Stimulated activated CD8-positive, alpha-beta memory T cell treated with anti-CD3 and anti-CD28 coated beads, Interleukin-4, amount 100 ng/mL, for 24 hours (primary cell): ENCODE measurements at places on chromosomes 2 and 18.

DNA sequence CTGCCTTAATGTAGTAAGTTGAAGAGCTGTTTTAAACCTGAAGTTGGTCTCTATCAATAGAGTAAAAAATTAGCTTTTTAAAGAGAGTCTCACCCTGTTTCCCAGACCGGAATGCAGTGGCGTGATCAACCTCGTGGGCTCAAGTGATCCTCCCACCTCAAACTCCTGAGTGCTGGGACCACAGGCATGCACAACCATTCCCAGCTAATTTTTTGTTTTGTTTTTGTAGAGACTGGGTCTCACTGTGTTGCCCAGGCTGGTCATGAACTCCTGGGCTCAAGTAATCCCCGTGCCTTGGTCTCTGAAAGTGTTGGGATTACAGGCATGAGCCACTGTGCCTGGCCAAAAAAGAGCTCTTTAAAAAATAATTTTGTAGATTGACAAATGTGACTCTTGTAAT is 40.3 kb downstream of the CRIM1 start:
- DNase-seq = no peak

DNA sequence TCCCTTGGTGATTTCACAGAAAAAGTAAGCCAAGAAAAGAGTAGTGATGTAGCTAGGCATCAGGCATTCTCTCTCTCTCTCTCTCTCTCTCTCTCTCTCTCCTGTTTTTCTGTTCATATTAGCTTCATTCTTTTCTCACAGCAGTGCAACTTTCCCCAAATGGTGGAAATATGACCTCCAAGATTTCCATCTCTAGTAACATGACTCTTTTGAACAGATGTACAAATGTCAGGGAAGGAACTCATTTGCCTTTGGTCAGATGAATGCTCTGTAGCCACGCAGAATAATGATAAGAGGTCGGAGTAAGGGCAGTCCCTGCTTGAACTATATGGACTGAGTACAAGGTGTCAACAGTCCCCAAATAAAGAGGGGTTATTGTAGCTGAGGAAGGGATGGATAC is 316.2 kb downstream of the GALNT13 start:
- DNase-seq = no peak

DNA sequence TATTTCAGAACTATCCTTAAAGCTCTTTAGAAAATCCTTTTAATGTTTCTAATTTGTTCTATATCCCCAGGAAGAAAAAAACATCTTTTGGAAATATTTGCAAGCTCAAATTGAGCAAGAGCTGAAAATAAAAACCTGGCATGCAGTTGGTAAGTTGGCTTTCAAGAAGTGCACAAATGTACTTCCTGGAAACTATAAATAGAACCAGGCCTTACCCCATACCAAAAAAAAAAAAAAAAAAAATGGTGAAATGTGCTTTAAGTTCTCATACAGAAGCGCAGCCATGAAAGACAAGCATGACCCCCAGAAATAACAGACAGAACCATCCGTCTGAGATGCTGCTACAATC is 178.5 kb downstream of the HDAC4 start:
- DNase-seq = no peak

- DNase-seq = no peak
These were observed 124.8 kb upstream of the SLC39A10 start for GRCh38 chr2:195532255-195532627.

- no peak for DNase-seq
These were observed 9.0 kb downstream of the METTL21A start for GRCh38 chr2:207616185-207616584.

- DNase-seq = no peak
These were observed 273.6 kb downstream of the HRH4 start for GRCh38 chr18:24734058-24734457.

DNA sequence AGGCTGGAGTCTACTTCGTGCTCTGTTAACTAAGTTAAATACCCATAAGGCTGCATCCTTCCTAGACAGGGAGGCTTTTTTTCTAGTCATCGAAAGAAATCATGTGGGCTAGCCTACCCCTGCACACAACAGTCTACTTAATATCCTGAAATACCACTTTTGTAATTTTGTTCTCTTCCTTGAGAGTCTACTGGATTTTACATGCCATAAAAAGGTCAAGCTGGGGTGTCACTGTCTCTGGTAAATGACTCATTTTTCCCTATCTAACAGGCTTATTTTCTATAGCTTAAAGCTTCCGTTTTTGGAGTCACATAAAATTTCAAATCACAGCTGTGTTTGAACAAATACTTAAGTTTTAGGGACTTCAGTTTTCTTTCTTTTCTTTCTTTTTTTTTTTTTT is 10.7 kb upstream of the STAM2 start:
- DNase-seq = no peak

DNA sequence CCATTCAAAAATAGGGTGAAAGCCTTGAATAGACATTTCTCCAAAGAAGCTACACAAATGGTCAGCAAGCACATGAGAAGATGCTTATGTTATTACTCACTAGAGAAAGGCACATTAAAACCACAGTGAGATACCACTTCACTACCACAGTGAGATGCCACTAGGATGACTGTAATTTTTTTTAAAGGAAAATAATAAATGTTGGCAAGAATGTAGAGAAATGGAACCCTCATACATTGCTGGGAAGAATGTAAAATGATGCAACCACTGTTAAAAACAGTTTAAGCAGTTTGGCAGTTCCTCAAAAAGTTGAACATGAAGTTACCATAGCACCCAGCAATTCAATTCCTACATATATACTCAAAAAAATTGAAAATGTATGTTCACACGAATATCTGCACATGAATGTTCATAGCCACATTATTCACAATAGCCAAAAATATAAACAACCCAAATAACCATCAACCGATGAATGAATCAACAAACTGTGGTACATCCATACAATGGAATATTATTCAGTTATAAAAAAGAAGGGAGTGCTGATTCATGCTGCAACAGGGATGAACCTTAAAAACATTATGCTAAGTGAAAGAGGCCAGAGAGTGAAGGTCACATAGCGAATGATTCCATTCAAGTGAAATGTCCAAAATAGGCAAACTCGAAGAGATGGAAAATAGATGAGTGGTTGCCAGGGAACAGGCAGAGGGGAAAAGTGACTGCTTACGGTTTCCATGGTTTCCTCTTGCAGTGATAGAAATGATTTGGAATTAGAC is 156.2 kb upstream of the NDUFV2 start:
- no peak for DNase-seq

DNA sequence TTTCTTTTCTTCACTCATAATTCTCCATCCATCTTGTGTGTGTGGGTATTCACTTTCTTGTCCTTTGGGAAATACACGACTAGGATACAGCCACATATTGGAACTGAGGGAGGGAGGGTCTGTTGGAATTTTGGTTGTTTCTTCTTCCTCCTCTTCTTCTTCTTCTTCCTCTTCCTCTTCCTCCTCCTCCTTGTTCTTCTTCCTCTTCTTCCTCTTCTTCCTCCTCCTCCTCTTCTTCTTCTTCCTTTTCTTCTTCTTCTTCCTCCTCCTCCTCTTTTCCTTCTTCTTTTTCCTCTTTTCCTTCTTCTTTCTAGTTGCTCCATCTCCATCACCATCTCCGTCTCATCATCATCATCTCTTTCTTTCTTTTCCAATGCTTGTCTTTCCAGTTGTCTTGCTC is 1307.3 kb upstream of the ZEB2 start:
- no peak for DNase-seq

GRCh38 chr2:239548965-239549595 is 148.3 kb upstream of the HDAC4 start:
- DNase-seq = no peak

GRCh38 chr2:171345971-171346722 is 87.6 kb downstream of the METTL8 start:
- no peak for DNase-seq

DNA sequence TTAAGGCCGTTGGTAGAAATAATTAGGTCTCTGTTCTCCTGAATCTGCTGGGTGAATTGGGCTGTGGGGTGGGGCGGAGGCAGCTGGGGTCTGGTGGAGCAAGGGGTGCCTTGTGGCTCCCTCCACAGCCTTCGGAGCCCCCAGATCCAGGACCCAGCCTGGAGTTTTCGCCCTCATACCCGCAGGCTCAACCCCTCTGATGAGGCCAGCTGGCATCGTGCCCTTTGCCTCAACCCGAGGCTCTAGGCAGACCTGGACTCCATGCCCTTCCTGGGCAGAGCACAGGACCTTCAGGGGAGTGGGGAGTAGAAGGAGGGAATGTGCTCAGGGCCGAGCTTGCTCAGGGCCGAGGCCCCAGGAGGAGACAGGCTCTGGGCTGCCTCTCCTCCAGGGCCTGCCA is 50.3 kb upstream of the SMAD7 start:
- DNase-seq = no peak

- DNase-seq = no peak
These were observed 455.4 kb upstream of the LRRTM4 start for GRCh38 chr2:77977471-77978063.

DNA sequence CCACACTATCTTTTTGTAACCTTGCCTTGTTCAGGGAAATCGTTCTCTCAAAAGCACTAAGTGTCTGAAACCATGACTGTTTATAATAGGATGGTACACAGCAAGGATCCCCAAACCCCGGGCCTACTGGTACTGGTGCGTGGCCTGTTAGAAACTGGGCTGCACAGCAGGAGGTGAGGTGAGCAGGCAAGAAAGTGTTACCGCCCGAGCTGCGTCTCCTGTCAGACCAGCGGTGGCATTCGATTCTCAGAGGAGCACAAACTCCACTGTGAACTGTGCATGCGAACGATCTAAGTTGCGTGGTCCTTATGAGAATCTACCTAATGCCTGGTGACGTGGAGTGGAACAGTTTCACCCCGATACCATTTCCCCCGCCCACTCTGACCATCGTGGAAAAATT is 81.8 kb upstream of the KCNJ3 start:
- DNase-seq = no peak

DNA sequence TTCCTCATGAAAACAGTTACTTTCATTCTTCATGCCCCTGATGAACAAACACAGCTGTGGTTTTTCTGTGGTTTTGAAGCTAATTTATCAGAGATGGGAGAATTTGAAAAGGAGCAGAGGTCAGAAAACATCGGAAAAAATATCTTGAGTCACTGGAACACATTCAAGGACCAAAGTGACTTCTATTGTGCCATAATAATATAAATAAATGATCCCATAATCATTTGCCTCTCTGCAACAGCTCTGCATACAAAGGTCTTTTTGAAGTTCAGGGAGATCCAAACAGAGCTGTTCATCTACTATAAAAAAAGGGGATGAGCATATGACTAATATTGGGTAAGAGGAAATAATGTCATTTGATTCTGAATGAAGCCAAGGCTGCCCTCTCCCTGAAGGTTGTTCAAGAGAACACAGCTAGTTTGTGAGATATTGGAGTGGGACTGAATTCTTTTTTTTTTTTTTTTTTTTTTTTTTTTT is 201.3 kb upstream of the GALNT5 start:
- DNase-seq = no peak

GRCh38 chr2:47193607-47194006 is 38.5 kb upstream of the STPG4 start:
- DNase-seq = no peak

DNA sequence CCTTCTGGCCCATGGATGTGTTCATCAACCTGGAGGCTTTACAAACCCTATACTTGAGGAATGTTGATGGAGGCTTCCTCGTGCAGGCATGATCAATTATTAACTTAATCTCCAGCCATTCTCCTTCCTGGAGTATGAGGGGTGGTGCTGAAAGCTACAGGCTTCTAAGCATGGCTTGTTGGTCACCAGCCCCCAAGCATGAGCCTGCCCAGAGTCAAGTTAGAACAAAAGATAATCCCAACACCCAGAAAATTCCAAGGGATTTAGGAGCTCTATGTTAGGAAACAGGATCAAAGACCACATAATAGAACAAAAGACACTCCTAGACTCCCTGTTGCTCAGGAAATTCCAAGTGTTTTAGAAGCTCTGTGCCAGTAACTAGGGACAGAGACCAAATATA is 63.1 kb downstream of the FAM171B start:
- no peak for DNase-seq

DNA sequence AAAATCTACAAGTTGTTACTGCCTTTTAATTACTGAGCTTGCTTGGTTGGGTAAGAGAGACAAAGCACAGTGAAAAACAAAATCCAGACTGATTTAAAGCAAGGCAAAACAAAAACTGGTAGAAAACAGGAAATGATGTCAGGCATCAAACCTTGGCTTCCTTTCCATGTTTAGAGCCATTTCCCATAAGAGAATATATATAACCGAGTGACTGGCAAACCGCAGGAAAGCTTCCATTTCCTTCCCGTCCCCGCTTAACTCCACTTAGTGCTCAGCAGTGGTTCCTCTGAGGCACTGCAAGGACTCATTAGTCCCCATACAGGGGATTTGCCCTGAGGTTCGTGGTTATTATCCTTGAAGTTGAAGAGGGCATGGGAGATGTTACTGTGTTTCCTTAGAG is 446.3 kb downstream of the LPIN1 start:
- DNase-seq = no peak

DNA sequence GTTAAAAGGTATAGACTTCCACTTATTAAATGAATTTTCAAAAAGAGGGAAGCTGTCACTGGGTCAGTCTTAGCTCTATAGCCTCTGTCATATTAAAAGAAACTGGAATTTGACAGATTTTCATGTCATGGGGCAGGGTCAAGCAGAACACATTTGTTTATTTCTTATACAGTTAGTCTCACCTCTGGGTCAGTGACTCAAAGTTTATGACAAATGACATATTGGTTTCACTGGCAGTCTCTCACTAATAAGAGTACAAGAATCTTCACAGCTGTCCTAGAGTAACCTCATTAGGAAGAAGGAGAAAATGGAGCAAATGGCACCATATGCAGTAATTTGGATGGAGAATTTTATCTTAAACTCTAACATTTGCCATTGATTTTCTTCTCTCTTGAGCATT is 63.2 kb downstream of the MBD2 start:
- no peak for DNase-seq

GRCh38 chr2:177322801-177323261 is 58.3 kb upstream of the NFE2L2 start:
- no peak for DNase-seq

DNA sequence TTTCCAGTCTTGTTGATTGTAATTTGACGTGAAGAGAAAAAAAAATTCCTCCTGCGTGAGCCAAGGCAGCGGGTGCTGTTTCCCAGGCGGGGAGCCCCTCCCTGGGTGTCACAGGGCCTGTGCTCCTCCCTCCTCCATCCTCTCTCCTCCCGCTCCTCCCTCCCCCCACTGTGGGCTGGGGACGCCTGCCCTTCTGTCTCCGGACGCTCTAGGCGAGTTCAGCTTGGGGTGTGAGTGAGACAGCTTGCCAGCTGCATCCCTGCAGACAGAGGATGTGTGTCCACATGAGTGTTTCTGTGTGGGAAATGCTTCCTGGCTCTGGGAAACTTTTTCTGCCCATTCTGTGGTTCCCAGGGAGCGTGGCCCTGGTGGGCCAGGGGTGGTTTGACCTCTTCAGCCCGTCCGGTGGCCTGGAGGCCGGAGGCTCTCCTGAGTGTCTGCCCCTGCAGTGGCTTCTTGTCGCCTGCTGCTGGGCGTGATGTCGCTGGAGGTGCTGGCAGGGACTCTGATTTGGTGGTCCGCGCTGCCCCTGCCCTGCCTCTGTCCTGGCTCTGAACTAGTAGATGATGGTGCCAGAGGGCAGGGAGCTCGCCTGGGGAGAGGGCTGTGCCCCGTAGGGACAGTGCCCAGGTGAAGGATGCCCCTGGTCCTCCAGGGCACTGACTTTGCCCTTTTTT is 96.4 kb downstream of the USP40 start:
- no peak for DNase-seq
